ENCODE measurements at places on chromosomes 5 and 9. TPM values are rescaled to one million over a fixed set of nuclear protein-coding genes. Genes with fewer than 3 reads are reported as not detected.

The SH3TC2 gene
- 0.92 TPM for total RNA-seq

GRCh38 chr9:34985311-34985899 lies 4.1 kb upstream of the DNAJB5 start:
- H3K36me3 ChIP-seq, result no peaks in the 10 kb centered on the region
- peaks cover 11% of the 10 kb centered on the region for H3K4me1 ChIP-seq
- DNase-seq, result no peak
- H3K27me3 ChIP-seq, result no peaks in the 10 kb centered on the region
- no peak overlapping the region for H3K27ac ChIP-seq

The DMRTA1 gene
- 1.7 TPM for total RNA-seq

DNA sequence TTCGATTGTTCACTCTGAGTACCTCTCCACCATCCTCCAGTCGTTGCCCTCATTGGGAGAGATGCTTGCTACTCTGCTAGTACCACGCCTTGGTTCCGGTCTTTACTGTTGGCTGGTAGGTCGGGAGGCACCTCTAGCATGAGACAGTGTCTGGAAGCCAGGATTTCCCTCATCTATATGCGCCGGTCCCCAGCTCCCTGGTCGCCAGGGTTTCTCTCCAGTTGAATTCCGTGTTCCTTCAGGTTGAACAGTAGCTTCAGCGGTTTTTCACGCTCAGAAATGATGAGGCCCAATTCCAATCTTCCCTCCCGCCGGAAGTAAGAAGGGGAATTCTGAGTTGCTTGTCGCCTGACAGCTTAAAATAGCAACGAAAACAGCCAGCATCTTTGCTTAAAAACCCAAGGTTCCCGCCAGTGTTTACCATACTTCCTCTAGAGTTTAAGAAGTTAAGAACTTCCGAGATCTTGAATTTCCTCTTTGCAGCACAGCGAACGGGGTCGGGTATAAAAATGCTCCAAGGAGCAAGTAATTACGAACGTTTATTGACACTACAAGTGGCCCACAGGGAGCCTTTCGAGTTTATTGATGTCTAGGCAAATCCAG lies 1.3 kb upstream of the ST8SIA4 start:
- peak overlapping the region; percentile 73 for H3K4me3 ChIP-seq
- DNase-seq, result peak; percentile 44
- H3K36me3 ChIP-seq, result no peaks in the 10 kb centered on the region

DNA sequence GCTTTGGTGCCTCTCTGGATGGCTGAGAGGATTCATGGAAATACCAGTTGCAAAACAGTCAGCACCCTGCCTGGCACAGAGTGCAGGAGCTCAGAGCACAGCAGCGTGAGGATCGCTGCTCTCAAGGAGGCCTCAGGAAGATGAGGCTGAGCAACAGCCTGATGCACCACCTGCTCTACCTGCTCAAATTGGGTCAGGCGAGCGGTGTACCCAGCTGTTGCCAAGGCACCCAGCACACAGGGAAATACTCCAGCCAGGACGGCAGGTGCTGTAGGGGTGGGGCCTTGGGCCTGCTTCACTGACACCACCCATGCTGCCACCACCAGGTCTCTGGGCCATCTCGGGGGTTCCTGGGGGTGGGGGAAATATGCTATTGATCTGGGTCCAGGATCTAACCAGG lies 4.3 kb downstream of the EEIG1 start:
- H3K4me1 ChIP-seq, result peaks cover 89% of the 10 kb centered on the region
- H3K4me3 ChIP-seq, result peak overlapping the region; percentile 79
- peak overlapping the region; percentile 78 for H3K27ac ChIP-seq
- no peaks in the 10 kb centered on the region for H3K36me3 ChIP-seq
- no peaks in the 10 kb centered on the region for H3K27me3 ChIP-seq
- peak; percentile 78 for DNase-seq

DNA sequence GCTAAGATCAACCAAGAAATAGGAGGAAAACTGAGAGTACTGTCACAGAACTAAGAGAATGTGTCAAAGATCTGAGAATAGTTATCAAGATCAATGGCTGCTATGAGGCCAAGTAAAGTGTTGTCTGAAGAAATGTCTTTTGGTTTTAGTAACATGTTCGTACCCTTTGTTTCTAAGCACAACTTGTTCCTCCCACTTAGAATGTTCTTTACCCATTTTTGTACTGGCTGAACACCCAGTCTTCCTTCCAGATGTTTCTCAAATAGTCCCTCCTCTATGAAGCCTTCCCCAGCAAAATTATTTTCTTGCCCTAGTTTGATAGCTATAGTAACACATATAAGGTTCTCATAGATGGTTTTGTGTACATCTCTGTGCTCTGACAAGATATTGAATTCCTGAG lies 191.5 kb downstream of the WDR70 start:
- no peak overlapping the region for H3K27ac ChIP-seq
- no peaks in the 10 kb centered on the region for H3K4me1 ChIP-seq
- H3K4me3 ChIP-seq, result no peak overlapping the region

DNA sequence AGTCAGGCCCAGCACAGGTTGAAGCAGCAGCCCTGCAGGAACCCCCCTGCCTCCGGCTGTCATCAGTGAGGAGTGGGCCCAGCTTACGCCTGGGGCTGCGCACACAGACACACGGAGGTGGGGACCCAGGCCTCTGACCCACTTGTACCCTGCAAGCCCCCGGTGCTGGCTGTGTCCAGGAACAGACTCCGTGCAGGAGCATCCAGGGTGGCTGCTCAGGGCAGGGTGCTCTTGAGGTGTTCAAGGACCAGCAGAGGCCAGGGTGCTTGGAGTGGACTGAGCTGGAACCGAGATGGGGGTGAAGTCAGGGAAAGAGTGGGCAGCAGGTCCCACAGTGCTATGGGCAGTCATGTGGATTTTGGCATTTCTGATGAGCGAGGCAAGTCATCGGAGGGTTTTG lies 199.5 kb downstream of the CACNA1B start:
- no peak overlapping the region for H3K27ac ChIP-seq
- H3K4me3 ChIP-seq, result no peak overlapping the region
- H3K4me1 ChIP-seq, result no peaks in the 10 kb centered on the region
- H3K36me3 ChIP-seq, result no peaks in the 10 kb centered on the region
- H3K27me3 ChIP-seq, result no peaks in the 10 kb centered on the region
- DNase-seq, result no peak
